Cerebellar nuclear complex (tissue), 1 donor: ENCODE measurements at places on chromosomes 3 and 15.
A peak's percentile ranks its signal among the peaks of the same experiment; 100 is the strongest.

- no peak for DNase-seq
Observed at GRCh38 chr3:32632533-32633265, 52.3 kb upstream of the CNOT10 start.

DNA sequence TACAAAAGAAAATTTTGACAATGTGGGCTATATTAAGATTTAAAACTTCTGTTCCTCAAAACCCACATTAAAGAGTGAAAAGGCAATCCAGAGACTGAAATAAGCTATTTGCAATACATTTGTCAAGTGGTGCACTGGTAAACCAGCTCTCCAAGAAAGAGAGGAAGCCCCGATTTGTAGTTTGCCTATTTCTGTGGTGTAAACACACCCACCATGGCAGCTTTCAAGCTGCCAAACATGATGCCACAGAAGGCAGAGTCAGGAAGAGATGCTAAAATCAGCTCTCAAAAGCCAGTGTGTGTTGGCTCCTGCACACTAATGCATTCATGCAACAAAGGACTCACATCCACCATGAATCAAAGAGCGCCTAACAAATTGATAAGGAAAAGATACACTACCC lies 17.5 kb downstream of the RFTN1 start:
- DNase-seq, result no peak

- DNase-seq, result no peak
Observed at GRCh38 chr15:25509703-25510102, 70.9 kb upstream of the UBE3A start.

DNA sequence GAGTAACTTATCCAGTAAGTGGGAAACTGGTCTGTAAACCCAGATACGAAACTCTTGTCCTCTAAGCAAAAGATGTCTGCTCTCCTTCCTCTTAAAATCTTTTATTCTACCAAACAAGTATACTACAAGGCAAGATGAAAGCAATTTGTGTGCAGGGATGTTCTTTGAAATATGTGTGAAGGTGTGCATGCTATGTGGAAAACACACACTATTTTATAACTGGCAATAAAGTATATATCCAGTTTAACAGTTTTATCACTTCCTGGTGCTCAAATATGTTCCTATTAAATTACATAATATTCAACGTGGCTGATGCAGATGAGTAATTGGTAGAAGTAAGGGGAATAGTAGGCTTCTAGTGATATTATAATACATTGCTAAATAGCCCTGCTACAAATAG lies 566.5 kb downstream of the ROBO2 start:
- DNase-seq, result no peak

- no peak for DNase-seq
Observed at GRCh38 chr15:38391191-38391590, 62.7 kb upstream of the FAM98B start.

DNA sequence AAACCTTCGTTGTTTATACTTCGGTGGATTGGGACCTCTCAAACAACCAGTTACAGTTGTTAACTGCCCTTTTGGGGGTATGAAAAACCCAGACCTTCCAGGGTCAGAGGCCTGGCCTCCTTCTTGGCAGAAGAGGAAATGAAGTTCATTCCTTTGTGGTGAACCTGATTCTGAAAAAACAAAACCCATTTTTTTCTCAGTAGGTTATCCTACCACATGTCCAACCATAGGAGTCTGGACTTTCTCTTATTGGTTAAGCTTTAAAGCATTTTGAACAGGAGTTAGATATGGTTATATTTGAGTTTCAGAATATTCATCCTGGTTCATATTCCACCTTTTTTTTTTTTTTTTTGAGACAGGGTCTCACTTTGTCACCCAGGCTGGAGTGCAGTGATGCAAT lies 7.2 kb upstream of the LACTB start:
- DNase-seq, result no peak

DNA sequence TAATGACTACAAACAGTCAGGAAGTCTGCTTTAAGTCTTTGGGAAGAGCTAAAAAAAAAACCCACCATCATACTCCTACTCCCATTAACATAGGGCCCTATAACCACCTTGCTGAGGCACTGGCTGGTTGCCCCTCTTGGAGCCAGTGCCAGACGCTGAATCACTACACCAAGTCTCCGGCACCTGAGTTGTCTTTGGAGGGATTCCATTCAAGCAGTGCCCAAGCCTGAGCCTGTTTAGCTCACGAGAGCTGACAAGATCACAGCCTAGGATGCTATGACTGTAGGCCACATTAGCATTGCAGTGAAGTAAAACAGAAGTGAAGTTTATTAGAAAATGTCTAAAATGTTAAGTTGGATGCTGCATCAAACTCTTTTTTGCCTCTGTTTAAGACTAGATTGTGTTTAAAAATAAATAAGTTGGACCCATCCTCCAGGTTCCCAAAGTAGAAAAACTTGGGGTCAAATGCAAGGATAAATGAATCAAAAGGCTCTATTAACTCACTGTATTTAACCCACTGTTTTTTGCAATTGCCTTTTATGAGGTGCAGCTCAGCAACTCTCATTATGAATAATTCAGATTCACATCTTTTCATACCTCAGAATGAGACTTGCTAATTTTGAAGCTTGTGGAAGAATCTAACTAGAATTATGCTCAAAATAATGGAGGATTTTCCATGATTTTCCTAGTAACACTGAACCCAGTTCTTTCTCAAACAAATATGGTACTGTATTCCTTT lies 461.9 kb downstream of the FOXP1 start:
- DNase-seq, result no peak

GRCh38 chr3:79081335-79081734 lies 686.5 kb downstream of the ROBO1 start:
- no peak for DNase-seq

GRCh38 chr3:31077826-31078225 lies 183.4 kb upstream of the GADL1 start:
- DNase-seq, result no peak

DNA sequence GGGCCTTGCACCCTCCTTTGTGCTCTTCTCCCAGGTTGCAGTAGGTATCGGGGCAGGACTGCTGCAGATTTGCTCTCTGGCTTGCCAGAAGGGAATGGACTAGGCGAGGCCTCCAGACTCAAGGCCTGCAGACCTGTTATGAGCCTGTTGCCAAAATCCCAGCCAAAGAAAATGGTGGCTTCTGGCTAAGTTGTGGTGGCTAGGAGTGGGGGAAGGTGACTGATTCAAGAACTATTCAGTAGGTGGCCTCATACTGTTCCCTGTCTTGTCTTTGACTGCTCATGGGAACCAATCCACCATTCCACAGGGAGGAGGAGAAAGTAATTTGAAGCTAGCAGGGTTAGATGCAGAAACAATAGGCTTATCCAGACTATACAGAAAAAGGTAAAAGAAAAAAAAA lies 380.4 kb upstream of the PROK2 start:
- DNase-seq, result no peak

- DNase-seq, result no peak
Observed at GRCh38 chr3:197525706-197526105, 30.1 kb downstream of the BDH1 start.

DNA sequence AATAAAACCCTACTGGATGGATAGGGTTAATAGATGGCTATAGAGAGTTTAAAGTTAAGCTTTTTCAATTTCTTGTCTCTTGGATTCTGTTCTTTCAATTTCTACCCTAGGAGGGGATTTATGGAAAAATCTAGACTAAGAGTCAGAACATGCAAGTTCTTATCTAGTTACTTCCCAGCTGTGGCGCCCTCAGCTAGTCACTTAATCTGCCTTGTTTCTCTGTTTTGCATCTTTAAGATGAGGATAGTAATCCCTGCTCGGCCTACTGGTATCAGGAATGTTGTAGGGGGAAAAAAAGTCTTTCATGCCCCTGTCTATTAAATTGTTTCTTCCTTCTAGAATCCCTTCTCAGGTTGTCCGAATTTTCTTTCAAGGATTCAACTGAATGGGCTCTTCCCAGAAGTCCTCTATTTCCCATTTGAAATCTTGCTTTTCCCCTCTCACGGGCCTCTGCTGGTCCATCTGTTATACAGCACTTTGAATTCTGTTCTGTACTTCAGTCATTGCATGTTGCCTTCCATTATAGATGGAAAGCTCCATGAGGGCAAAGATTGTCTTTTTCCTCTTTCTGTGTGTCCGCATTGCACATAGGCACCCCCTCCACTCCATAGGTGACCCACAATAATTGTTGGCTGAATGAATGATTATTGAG lies 4.4 kb downstream of the KCTD6 start:
- no peak for DNase-seq

GRCh38 chr3:192060160-192060781 lies 599.3 kb downstream of the PYDC2 start:
- DNase-seq, result no peak

GRCh38 chr3:134859341-134859740 lies 64.3 kb downstream of the EPHB1 start:
- DNase-seq, result no peak

DNA sequence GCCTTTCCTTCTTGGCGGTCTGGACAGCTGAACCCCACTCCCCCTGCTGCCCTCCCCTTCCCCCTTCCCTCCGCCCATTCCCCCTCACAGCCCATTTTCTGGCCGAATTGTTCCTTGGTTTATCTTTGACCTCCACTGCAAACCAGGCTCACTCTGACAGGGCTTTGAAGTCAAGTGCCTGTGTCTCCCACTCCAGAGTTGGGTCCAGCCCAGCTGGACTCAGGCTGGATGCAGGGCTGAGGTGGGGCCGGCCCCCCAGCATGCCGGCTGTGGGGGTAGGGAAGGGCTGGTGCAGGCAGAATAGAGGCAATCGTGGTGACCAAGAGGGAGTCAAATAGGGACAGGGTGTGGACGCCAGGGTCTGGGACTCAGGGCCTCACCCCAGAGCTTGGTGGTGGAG lies 57.0 kb upstream of the MRPS22 start:
- DNase-seq, result no peak

- DNase-seq, result no peak
Observed at GRCh38 chr3:73681610-73682009, 56.9 kb upstream of the PDZRN3 start.

DNA sequence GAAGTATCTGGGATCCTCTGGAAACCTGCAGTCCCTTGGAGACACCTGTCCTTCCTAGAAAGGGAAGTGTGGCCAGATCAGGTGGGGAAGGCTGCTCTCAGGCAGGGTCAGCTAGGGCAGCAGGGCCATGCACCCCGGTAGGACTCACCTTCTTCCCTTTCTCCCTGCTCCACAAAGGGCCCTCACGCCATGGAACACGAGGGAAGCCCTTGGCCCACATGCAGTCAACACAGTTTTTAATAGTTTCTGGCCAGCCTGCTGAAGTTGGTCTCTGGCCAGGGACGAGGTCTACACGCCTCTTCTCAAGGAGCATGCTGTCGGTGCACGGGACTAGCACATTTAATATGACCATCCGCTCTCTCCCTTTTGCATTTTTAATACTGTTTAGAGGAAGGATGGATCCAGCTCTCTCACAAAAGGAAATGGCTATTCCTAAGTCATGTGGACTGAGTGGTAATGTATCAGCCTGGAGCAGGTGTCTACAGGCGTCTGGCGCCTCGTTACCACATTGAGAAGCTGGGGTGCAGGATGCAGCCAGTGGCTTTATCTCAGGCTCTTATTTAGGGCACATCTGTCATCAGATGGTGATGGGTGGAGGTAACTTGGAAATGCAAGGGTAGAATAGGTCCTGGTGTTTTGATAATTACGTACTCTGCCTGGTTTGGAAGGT lies 153.9 kb downstream of the KLF13 start:
- DNase-seq, result peak; percentile 18

DNA sequence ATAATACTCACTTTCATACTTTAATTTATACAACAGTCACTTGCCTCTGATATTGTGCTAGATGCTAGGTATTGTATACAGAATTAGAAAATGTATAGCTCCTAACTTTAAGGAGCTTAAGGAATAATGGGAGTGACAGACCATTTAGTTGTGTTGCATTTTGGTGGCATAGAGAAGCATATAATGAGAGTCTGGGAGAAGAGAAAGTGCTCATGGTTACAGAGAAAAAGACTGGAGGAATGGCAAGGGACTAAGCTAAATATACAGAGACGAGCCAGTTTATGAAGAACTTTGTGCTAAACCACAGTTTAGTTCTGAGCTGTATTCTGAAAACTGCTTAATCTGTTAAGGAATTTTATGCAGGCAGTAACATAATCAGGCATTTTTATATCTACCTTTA lies 6.4 kb downstream of the RNF13 start:
- no peak for DNase-seq

GRCh38 chr15:32853592-32853991 lies 135.8 kb downstream of the GREM1 start:
- DNase-seq, result no peak

DNA sequence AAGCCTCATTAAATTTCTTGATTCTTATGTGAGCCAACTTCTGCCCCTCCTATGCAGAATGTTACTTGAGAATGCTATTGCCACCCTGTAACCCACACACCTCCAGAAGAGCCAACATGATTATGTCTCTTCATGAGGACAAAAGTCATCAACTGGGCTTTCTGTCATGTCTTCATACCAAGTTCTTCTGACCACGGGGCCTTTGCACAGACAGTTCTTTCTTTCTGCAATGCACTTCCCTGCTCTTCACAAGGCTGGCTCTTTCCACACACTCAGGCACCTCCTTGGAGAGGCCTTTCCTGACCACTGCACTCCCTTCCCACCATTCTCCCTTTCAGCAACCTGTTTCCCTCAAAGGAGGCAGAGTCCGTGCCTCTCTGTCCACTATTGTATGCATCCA lies 107.9 kb upstream of the NR2E3 start:
- no peak for DNase-seq

- no peak for DNase-seq
Observed at GRCh38 chr3:115891006-115891636, 267.8 kb downstream of the GAP43 start.
